ENCODE measurements at places on chromosomes 1 and 21. TPM values are rescaled to one million over a fixed set of nuclear protein-coding genes. Genes with fewer than 3 reads are reported as not detected.

HES3 gene
- not detected for total RNA-seq

DNA sequence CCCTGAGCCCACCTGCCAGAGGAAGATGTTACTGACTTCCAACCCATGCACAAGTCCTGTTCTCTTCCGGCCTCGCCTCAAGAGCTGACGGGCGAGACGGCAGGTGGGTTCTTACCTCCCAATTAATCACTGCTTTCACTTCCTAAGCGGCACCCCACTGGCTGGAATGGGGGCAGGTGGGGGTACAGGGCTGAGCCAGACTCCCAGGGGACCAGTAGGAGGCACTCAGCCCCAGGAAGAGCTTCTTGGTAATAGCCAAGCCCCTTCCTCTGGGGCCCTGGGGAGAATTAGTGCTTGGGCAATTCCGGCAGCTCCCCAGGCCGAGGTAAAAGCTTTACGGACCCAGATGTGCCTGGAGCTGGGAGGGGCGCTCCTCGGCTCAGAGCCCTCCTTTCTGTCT, 9.7 kb downstream of the CNTN2 start:
- no peak for DNase-seq

DNA sequence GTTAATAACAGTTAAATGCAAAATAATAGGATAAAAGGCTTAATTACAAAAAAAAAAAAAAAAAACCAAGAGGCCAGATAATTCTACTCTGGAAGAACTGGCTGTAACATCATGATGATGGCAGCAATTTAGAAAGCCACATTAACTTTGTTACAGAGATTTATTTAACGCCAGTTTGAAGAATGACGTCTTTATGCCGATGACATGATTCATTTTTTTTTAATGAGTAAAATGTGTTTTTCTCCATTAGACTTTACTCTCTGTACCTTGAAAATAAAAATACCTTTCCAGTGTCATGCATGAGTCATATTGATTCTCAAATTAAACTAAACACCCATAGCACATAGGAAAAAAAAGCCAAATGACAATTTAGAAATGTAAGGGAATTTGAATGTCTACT, 226.1 kb downstream of the RGS7 start:
- no peak for DNase-seq

DNA sequence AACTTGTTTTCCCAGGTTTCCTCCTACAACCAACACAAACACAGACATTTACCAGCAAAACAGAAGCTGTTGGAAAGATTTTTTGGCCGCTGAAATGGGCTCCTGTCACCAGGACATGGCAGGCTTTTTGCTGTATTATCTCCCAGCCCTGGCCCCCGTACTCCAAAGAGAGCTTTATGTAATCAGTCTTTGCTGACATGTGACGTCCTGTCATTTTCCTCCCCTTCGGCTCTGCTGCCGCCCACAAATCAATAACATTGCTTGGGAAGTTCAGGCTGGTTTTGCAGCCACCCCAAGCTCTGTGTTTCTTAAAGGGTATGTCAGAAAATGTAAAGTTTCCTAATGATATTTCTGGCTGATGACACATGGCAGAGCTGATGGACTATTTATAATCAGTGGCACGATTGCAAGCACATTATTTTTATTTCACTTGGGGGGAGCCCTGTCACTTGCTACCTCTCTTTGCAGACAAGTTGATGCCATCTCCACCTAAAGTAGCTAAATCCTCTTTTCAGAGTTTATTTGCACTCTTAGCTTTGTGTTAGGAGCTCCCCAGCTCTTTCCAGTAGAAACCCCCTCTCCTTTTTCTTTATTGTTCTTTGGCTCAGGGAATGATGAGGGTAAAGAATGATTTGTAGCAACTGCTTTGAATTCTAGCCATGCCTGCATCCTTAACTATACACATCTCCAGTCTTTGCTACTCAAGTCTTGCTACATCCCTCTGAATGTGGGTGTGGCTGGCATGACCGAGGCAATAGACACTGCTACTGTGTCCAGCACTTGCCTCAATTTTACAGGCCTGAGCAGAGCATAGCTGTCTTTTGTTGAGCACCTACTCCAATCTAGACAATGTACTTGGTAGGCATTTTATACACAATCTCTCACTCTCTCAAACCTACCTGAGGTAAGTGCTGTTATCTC, 67.3 kb downstream of the ELAVL4 start:
- no peak for DNase-seq

GRCh38 chr1:244705261-244706234, 52.6 kb downstream of the DESI2 start:
- no peak for DNase-seq

GRCh38 chr1:91137173-91137852, 115.5 kb upstream of the ZNF644 start:
- DNase-seq = no peak
